Fibroblast of pulmonary artery (primary cell): ENCODE measurements at places on chromosomes 3 and 15.

GRCh38 chr3:46375218-46375617, 4.5 kb downstream of the CCR5 start:
- no peak for DNase-seq

GRCh38 chr3:127038466-127038865, 55.6 kb downstream of the PLXNA1 start:
- DNase-seq, result no peak

- no peak for DNase-seq
Observed at GRCh38 chr15:68348081-68348480, 70.5 kb downstream of the FEM1B start.

DNA sequence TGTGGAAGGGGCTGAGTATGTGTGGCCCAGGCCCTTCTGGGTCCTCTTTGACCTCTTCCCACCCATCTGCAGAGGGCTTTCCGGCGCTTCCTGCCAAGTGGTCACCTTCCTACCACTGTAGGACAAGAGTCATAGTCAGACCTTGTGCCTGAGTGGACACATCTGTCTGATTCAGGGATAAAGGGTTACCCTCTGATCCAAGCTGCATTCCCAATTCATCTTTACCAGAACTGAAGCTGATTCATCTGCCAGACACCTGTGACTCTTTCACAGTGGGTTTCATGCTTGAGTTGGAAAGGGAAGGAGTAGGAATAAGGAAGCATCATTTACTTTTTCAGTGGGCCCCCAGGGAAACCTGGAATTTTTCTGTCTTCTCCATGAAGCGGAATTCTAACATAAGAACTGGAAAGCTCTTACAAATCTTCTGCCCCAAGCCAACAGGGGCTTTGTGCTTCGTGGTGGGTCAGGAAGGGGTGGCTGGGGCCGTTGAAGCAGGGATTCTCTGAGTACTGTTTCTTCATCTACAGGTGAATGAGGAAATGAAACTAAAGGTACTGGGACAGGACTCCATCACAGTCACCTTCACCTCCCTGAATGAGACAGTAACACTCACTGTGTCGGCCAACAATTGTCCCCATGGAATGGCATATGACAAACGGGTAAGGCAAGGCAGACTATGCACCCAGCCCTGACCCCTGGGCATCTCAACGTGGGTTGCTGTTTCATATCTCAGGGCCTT, 46.4 kb downstream of the C3orf20 start:
- no peak for DNase-seq

DNA sequence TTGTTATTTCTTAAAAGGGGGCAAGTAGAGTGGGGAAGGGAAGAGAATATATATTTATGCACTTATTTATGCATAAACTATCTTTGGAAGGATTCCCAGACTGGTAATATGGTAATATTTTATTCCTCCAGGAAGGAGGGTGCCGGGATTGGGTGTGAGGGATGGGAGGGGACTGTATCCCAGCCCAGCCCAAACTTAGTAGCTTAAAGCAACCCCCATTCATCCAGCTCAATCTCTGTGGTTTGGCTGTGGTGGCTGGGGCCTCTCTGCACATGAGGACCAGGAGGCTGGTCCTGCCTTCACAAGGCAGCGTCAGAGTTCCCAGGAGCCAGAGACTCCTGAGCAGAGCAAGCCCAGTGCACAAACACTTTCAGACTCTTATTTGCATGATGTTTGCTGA, 48.4 kb downstream of the CCNL1 start:
- peak; percentile 52 for DNase-seq

DNA sequence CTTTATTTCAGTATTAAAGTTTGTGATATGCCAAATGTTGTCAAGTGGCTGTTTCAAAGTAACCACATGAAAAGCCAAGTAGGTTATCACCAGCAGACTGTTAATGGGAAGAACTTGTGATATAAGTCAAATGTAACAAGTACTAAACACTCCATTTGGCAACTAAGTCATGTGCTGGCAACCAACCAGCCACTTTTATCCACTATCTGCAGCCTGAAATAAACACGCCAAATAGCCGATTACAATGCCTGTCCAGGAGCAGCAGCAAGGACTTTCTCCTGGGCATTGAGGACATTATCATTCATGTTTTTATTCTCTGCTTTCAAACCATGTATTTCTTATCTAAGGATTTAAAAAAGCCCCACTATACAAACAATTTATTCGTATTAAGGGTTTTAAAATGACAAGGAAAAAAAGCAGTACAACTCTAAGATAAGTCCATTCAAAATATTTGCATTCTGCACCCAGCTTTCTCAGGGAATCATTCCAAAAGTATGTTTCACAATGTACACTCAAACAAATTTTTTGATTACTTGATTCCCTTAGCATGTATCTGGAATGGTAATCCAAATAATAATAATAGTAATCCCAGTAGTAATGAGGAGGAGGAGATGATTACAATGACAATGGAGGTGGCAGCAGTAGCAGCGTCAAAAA, 448.6 kb downstream of the ERC2 start:
- no peak for DNase-seq

DNA sequence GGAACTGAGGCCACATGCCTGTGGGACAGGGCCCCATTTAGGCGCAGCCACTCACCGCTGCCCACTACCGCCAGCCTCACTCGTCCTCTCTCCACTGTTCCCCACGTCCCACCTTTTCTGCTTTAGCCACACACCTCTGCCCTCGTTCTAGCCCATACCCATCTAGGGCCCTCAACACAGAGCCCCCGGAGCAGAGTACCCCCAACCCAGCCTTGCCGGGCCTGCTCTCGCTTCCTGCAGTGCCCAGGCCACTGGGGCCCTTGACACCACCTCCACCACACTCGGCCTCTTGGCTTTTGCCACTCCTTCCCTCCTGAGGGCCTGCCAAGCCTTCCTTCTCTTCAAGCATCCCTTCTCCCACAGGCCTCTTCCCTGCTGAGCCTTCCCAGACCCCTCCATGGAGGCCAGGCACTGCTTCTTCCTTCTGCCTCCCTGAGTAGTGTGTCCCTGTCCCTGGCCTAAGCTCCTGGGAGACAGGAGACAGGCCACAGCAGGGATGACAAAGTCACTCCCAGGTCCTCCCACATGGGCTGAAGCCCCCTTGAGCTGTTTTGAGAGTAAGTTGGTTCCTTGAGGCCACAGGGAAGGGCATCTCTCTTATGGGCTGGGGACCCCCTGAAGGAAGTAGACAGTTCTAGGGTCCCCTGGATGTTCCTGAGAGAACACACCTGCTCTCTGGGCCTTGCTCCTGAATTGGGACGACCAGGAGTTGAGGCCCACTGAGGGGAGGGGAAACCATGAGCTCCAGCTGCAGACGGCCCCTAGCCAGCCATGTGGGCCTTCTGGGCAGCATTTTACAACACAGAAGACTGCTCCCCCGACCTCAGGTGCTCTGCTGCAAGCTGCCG, 4.4 kb downstream of the PRSS50 start:
- no peak for DNase-seq

GRCh38 chr3:30162579-30162978, 443.8 kb upstream of the TGFBR2 start:
- DNase-seq, result peak; percentile 81

DNA sequence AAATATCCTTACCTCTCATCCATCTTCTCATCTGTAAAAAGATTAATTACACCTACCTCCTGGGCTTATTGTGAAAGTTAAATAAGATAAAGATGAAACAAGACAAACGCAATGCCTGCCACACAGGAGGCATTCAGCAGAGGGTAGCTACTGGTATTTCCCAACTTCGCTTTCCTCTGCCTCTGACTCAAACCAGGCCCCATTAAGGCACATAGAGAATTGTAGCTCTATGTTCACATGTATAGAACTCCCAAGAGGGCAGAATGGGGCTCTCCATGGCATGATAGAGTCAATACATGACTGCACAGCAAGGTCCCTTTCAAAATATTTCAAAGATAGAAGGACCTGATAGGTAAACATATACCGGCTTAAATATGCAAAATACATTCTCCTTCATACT, 1.4 kb downstream of the LYSMD2 start:
- no peak for DNase-seq

- DNase-seq, result no peak
Observed at GRCh38 chr15:67801142-67801541, 24.2 kb upstream of the SKOR1 start.

- DNase-seq, result no peak
Observed at GRCh38 chr15:89198934-89199333, 22.4 kb downstream of the RLBP1 start.

- no peak for DNase-seq
Observed at GRCh38 chr15:44661576-44661975, 1.9 kb downstream of the SPG11 start.

DNA sequence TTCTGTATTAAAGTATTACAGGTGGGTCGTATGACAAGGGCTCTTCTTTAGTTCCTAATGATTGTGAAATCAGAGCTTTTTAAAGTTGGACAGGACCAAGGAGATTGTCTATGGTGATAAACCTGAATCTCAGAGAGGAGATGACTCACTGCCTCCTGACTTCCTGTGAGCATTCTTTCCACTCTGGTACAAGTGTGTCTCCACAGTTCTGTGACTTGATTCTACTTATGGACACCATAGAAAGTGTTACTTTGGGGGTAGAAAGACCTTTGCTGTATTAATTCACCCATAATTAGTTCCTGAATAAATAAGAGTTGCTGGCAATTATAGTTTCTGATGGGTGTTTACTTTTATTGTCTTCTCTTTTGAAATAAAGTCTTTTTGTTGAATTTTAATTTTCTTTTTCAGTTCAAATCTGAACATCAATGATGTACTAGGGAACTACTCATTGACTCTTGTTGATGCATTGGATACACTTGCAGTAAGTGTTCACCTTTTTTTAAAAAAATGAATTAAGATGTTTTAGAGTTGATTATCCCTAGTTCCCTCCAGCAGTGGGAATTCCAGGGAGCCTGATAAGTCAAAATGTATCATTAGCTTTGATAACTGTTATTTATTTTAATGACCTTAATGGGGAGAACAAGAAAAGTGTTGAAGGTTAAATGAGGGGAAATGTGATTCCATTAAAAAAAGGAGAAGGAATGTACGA, 7.4 kb downstream of the EDEM1 start:
- peak; percentile 87 for DNase-seq

DNA sequence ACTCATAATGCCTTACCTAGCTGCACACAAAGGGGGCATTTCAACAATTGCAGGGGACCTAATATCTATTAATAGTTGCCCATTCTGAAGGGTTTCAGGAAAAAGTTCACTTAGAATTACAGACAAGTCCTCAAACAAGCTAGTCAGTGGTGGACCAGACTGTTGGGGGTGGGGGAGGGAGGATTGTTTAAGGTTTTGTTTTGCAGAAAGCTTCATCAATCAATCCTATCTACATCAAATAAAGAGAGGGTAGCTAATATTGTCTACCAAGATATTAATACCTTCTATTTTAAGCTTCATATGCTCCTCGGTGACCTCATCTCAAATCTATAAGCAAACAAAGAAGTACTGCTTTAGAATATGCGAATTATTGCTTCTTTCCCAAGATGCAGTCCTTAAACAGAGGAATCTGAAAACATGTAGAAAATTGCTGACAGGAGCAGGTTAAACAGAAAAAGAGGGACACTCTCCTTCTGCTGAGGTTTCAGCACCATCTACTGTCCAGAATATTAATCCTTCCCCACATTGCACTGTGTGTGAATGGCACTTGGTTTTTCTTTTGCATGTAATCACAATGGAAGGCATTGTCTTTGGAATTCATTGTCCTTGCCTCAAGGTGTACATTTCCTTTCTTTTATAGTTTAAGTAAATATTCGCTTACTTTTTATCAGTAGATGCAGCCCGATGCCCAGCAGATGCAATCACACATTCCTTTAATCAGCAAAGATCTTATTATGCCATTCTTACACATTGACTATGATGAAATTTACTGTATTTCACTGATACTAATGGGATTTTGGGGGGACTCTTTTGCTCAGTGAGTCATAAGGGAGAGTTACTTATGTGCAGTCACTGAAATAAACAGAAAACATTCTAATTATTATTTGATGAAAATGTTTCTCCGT, 94.7 kb downstream of the IL5RA start:
- peak; percentile 20 for DNase-seq

DNA sequence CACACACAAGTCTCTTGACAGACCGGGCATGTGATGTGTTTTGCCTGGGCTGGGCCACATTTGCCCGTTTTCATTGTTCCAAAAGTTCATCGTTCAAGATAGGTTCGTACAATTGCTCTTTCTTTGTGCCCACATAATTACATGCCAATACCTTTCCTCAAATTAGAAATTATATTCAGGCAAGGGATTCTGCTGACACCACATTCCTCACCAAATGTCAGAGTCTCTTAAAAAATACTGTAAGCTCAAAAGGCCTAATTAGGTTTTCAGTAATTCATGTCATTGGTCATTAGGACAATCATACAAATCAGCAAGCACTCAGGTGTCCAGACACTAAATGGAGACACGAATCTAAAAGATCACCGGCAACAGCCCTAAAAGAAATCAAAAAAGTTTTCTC, 215.3 kb downstream of the ALCAM start:
- no peak for DNase-seq

GRCh38 chr15:69593981-69594966, 141.7 kb downstream of the RPLP1 start:
- peak; percentile 50 for DNase-seq

DNA sequence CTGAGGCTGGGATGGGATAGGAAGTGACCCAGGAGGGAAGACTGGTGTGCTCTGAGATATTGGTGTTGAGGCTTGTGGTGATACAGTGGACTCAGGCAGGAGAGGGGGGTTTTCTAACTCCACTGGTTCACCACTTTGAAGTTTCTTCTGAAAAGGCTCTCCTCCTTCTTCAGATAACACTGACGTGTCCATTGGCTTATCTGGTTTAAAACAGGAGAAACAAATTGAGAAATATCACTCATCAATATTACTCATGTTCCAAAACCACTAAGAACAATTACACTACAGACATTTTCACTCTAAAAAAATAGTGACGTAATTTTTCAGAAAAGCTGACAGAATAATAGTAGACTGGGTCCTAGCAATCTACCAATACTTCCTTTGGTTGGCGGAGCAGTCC, 23.1 kb downstream of the TP53BP1 start:
- DNase-seq, result peak; percentile 66

DNA sequence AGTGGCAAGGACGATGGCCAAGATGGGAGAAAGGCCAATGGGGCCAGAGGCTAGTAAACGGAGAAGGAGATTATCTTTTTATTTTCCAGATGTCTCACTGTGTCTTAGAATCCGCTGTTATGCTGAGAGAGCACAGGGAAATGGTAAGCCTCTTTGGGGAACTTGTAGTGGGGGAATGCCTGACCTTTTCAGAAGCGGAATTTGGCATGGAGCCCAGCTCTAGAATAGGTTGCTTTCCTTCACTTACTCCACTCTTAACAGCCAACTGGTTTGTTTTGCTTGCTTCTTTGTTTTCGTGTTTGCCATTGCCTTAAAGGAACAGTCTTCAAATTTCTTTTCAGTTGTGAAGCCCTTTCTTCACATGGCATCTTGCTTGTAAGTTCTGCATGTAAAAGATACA, 316.2 kb upstream of the THRB start:
- no peak for DNase-seq

DNA sequence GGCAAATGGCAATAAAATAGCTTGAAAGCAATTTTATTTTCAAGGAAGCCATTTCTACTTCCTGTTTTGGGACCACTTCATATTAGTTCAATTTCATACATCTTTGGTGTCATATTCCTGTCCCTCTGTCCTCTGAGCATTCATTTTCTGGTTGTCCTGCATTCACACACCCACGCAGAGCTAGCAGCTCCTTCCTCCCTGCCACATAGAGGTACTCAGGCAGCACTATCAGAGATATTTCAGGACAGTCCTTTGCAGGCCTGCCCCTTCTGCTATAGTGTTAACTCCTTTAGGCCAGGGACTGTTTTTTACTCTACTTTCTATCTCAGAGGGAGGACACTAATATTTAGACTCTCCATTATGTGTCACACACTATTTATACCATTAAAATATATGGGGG, 132.0 kb downstream of the ECT2 start:
- no peak for DNase-seq
